Tibial artery (tissue), 4 donors: ENCODE measurements at places on chromosomes 1 and 21.

GRCh38 chr1:175656416-175656815 lies 87.0 kb downstream of the TNR start:
- no peaks in the 10 kb centered on the region for H3K27me3 ChIP-seq
- no peak overlapping the region for H3K27ac ChIP-seq
- no peak for DNase-seq
- no peaks in the 10 kb centered on the region for H3K4me1 ChIP-seq

GRCh38 chr1:164712131-164713036 lies 153.4 kb downstream of the PBX1 start:
- no peaks in the 10 kb centered on the region for H3K36me3 ChIP-seq
- H3K27me3 ChIP-seq, result no peaks in the 10 kb centered on the region
- no peak overlapping the region for H3K4me3 ChIP-seq
- peak overlapping the region; percentile 53 for H3K27ac ChIP-seq
- peaks cover 3% of the 10 kb centered on the region for H3K4me1 ChIP-seq

- no peaks in the 10 kb centered on the region for H3K36me3 ChIP-seq
- no peak overlapping the region for H3K27ac ChIP-seq
- no peaks in the 10 kb centered on the region for H3K27me3 ChIP-seq
- no peak overlapping the region for H3K4me3 ChIP-seq
- no peak for DNase-seq
- H3K4me1 ChIP-seq, result no peaks in the 10 kb centered on the region
Measured at GRCh38 chr1:18299441-18300338, 181.0 kb upstream of the KLHDC7A start.

- no peaks in the 10 kb centered on the region for H3K36me3 ChIP-seq
- no peaks in the 10 kb centered on the region for H3K27me3 ChIP-seq
- H3K4me1 ChIP-seq, result no peaks in the 10 kb centered on the region
- H3K27ac ChIP-seq, result no peak overlapping the region
Measured at GRCh38 chr1:83606416-83606955, 392.4 kb downstream of the TTLL7 start.

- no peak for DNase-seq
- H3K36me3 ChIP-seq, result no peaks in the 10 kb centered on the region
- no peaks in the 10 kb centered on the region for H3K27me3 ChIP-seq
- no peak overlapping the region for H3K27ac ChIP-seq
Measured at GRCh38 chr1:234078143-234078542, 173.7 kb downstream of the SLC35F3 start.

DNA sequence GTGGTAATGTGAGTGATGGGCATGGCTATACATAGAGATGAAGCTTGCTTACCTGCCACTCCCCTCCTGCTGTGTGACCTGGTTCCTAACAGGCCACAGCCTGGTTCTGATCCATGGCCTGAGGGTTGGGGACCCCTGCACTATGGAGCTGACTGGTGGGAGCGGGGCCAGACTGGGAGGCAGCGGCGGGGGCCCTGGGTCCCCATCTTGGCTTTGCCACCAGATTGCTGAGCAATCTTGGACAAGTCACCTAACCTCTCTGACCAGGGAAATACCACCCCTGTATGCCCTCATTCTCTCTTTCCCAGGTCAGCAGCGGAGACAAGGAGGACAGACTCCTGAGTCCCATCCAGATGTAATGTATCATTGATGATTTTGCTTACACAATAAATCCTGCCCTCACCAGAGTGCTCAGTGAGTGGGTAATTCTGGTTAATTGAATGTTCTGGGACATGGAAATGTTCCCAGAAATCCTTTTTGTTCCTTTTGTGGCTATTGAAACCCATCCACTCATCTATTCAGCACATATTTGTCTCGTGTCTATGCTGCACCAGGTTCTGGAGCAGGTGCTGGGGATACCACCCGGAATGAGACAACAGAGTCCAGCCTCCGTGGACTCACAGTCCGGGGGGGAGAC lies 4.1 kb upstream of the ARHGEF10L start:
- H3K27ac ChIP-seq, result peak overlapping the region; percentile 88
- no peak for DNase-seq
- no peaks in the 10 kb centered on the region for H3K27me3 ChIP-seq
- H3K4me1 ChIP-seq, result no peaks in the 10 kb centered on the region

DNA sequence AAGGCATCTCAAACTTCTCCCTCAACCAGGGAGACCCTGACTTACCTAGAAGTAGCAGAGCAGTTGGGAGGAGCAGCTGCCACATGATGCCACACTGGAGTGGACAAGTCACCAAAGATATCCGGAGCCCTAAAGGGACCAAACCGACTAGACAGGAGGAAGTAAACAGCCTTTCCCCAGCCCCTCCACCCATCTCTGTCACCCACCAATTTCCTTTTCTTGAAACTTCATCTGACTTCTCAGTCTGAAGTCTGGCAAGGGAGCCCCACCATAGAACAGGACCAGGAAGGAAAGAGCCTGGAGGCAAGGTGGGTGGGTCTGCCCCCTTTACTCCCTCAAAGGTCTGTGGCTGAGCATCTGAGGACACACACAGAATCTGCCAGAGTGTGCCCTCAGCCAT lies at the start of gene FCGR3A:
Gene FCGR3A, minus strand, starts transcription at position 167 of the 400 bp plus-strand sequence. Its CDS starts 82 bp downstream, at position 85.
- no peak within 1 kb of the TSS for H3K27ac ChIP-seq
- no peaks in the 10 kb centered on the region for H3K4me1 ChIP-seq
- no peak within 1 kb of the TSS for H3K4me3 ChIP-seq
- DNase-seq, result no peak
- H3K27me3 ChIP-seq, result no peaks in the 10 kb centered on the region

- no peak overlapping the region for H3K4me3 ChIP-seq
- peaks cover 25% of the 10 kb centered on the region for H3K36me3 ChIP-seq
- no peaks in the 10 kb centered on the region for H3K4me1 ChIP-seq
- H3K27me3 ChIP-seq, result no peaks in the 10 kb centered on the region
- DNase-seq, result no peak
Measured at GRCh38 chr1:113552244-113552643, 161.9 kb downstream of the MAGI3 start.

DNA sequence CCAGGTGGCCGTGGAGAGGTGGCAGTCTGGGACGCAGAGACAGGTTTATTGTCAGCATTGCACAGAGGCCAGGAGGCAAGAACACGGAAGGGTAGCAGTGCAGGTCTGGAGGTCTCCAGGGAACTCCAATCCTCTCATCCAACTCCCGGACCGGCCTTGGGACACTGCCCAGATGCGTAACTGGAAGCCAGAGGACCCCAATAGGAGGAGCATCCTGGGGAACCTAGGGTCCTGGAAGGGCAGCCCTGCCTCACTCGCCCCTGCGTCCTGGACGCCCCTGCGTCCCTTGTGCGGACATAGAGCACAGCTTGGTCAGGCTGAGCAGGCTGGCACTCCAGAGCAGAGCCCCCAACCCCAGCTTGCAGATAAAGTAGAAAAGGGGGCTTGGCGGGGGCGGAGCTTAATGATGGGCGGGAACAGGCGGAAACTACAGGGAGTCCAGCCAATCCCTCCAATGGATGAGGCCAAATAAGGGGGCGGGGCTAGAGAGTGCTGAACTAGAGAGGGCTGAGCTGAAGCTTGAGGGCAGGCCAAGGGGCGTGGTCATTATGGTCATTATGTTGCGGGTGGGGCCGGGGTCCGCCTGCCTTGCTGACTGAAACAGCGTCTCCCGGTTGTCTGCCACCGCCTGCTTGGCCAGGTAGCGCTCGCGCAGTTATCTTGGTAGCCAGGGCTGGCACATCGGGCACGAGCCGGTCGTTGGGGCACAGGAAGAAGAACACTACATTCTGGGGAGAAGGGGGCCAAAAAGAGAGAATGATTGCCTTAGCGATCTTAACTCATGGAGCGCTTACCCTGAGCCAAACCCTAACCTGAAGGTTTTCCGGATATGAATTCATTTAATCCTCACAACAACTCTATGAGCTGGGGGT lies 3.7 kb upstream of the ARHGEF19 start:
- no peaks in the 10 kb centered on the region for H3K4me1 ChIP-seq
- peak overlapping the region; percentile 51 for H3K4me3 ChIP-seq
- no peaks in the 10 kb centered on the region for H3K27me3 ChIP-seq
- H3K27ac ChIP-seq, result peak overlapping the region; percentile 0
- peak; percentile 88 for DNase-seq

GRCh38 chr1:33507661-33508060 lies 35.2 kb downstream of the ZSCAN20 start:
- H3K27ac ChIP-seq, result no peak overlapping the region
- H3K36me3 ChIP-seq, result no peaks in the 10 kb centered on the region
- DNase-seq, result no peak
- H3K4me3 ChIP-seq, result no peak overlapping the region
- H3K4me1 ChIP-seq, result no peaks in the 10 kb centered on the region
